ENCODE measurements at places on chromosomes 1 and 21. TPM values are rescaled to one million over a fixed set of nuclear protein-coding genes. Genes with fewer than 3 reads are reported as not detected.

GRCh38 chr21:22342889-22343288, 1344.7 kb downstream of the NCAM2 start:
- H3K36me3 ChIP-seq, result no peaks in the 10 kb centered on the region
- H3K4me3 ChIP-seq, result no peak overlapping the region
- H3K4me1 ChIP-seq, result peaks cover 3% of the 10 kb centered on the region
- no peak overlapping the region for H3K27ac ChIP-seq

GRCh38 chr1:215539803-215540570, 27.1 kb upstream of the KCTD3 start:
- no peak for DNase-seq
- no peaks in the 10 kb centered on the region for H3K36me3 ChIP-seq
- no peak overlapping the region for H3K27ac ChIP-seq
- no peaks in the 10 kb centered on the region for H3K4me1 ChIP-seq

DNA sequence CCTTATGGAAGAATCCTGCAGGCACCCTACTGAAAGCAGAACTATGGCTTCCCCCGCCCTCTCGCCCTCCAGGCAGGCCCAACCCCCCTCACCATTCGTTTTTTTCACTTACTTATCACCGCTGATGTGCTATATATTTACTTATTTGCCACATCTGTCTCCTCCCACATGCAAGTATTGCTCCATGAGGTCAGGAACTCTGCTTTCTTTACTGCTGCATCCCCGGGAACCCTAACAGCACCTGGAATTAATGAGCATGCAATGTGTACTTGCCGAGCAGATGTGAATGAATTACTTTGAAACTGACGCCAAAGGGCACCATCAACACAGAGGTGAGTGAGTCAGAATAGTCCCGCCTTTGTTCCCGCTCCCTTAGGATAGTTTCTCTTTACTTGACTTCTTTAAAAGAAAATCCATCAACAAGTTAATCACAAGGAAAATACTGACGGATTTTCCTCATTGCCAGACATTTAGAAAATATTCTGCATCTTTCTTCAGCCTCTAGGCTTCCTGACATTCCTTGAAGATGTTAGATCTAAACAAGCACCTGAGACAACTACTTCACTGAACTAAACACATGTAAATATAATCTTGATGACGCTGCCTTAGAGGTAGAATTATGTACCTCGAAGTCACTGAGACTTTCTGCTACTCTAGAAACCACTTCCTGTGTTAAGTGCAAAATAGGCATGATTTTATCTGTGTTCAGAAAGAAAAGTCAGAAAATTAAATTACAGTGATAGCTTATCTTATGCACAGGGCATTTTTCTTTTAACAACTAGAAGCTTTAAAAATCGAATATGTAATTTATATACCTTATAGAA, 17.5 kb upstream of the RAB4A start:
- H3K4me3 ChIP-seq, result peak overlapping the region; percentile 72
- H3K27me3 ChIP-seq, result no peaks in the 10 kb centered on the region
- peaks cover 46% of the 10 kb centered on the region for H3K4me1 ChIP-seq
- peak overlapping the region; percentile 91 for H3K27ac ChIP-seq

Gene PLA2G4A
- total RNA-seq, result 0.48 TPM

Gene ILDR2
- 5.7 TPM for total RNA-seq

- peak overlapping the region; percentile 7 for H3K27ac ChIP-seq
- H3K36me3 ChIP-seq, result no peaks in the 10 kb centered on the region
- DNase-seq, result no peak
- peaks cover 28% of the 10 kb centered on the region for H3K4me1 ChIP-seq
- H3K4me3 ChIP-seq, result no peak overlapping the region
These were observed 39.3 kb downstream of the CA6 start for GRCh38 chr1:8984990-8985389.

DNA sequence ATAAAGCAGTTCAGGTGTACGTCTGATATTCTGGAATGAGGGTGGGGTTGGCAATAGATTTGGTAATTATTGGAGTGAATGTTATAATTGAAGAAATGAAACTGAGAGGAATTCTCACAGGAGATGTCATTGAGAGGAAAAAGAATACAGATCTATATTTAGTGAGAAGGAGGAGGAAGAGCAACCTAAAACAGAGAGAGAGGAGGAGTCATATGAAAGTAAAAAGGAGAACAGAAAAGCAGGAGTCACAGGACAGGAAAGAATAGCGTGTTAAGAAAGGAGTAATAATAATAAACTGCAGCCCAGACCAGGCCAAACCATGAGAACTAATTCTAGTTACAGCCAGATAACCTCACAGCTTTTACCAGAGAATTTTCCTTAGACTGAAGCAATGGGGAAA, 62.7 kb upstream of the MROH9 start:
- H3K4me3 ChIP-seq, result no peak overlapping the region
- no peak overlapping the region for H3K27ac ChIP-seq

Gene KRTAP10-12
- not detected for total RNA-seq

- no peak for DNase-seq
- H3K4me1 ChIP-seq, result peaks cover 11% of the 10 kb centered on the region
- H3K27ac ChIP-seq, result no peak overlapping the region
- no peaks in the 10 kb centered on the region for H3K27me3 ChIP-seq
- H3K36me3 ChIP-seq, result no peaks in the 10 kb centered on the region
These were observed 269.5 kb downstream of the TM2D1 start for GRCh38 chr1:61455400-61455799.

Gene ANGPTL3
- total RNA-seq, result not detected

GRCh38 chr1:244792188-244792850, 43.1 kb upstream of the COX20 start:
- no peaks in the 10 kb centered on the region for H3K4me1 ChIP-seq
- no peak overlapping the region for H3K4me3 ChIP-seq
- H3K27ac ChIP-seq, result no peak overlapping the region

- no peaks in the 10 kb centered on the region for H3K36me3 ChIP-seq
- H3K4me1 ChIP-seq, result peaks cover under 1% of the 10 kb centered on the region
- H3K27me3 ChIP-seq, result peaks cover 3% of the 10 kb centered on the region
- H3K27ac ChIP-seq, result no peak overlapping the region
- DNase-seq, result no peak
These were observed 5.5 kb downstream of the INAVA start for GRCh38 chr1:200899954-200900867.

GRCh38 chr21:41164981-41165655, 2.8 kb upstream of the BACE2 start:
- peaks cover 5% of the 10 kb centered on the region for H3K4me1 ChIP-seq
- H3K36me3 ChIP-seq, result no peaks in the 10 kb centered on the region
- no peak overlapping the region for H3K4me3 ChIP-seq
- H3K27me3 ChIP-seq, result peaks cover 62% of the 10 kb centered on the region
- H3K27ac ChIP-seq, result no peak overlapping the region

Gene CYP4A11
- total RNA-seq, result not detected

GRCh38 chr1:3745071-3745470, 7.2 kb upstream of the CCDC27 start:
- no peaks in the 10 kb centered on the region for H3K27me3 ChIP-seq
- no peak overlapping the region for H3K27ac ChIP-seq
- H3K4me3 ChIP-seq, result peak overlapping the region; percentile 5
- peaks cover 24% of the 10 kb centered on the region for H3K4me1 ChIP-seq
- no peak for DNase-seq

GRCh38 chr1:231147896-231148295, 14.0 kb upstream of the TRIM67 start:
- no peak overlapping the region for H3K27ac ChIP-seq
- no peak for DNase-seq
- no peak overlapping the region for H3K4me3 ChIP-seq
- H3K4me1 ChIP-seq, result no peaks in the 10 kb centered on the region

GRCh38 chr1:169765580-169766331, 29.0 kb downstream of the METTL18 start:
- no peak overlapping the region for H3K27ac ChIP-seq
- H3K27me3 ChIP-seq, result peaks cover 4% of the 10 kb centered on the region
- no peaks in the 10 kb centered on the region for H3K36me3 ChIP-seq

DNA sequence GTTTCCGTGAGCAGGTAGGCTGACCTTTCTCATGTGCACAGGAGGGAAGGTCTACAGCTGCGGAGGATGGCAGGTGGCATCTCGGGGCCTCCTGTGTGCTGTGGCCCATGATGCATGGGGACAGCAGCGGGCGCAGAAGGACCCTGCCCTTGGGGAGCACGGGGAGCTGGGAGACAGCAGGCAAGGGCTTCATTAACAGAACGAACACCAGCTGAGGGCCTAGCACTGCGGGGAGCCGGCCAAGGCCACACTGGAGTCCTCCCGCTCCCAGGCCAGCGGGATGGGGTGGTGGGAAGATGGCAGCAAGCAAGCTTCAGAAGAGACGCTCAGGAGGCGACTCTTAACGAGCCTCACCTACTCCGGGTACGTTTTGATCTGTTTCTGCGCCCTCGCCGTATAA, 66.6 kb downstream of the SCCPDH start:
- H3K4me1 ChIP-seq, result peaks cover 6% of the 10 kb centered on the region
- no peak for DNase-seq
- no peaks in the 10 kb centered on the region for H3K36me3 ChIP-seq
- no peak overlapping the region for H3K27ac ChIP-seq
- peaks cover 20% of the 10 kb centered on the region for H3K27me3 ChIP-seq

Gene PLA2G2F
- total RNA-seq, result not detected

DNA sequence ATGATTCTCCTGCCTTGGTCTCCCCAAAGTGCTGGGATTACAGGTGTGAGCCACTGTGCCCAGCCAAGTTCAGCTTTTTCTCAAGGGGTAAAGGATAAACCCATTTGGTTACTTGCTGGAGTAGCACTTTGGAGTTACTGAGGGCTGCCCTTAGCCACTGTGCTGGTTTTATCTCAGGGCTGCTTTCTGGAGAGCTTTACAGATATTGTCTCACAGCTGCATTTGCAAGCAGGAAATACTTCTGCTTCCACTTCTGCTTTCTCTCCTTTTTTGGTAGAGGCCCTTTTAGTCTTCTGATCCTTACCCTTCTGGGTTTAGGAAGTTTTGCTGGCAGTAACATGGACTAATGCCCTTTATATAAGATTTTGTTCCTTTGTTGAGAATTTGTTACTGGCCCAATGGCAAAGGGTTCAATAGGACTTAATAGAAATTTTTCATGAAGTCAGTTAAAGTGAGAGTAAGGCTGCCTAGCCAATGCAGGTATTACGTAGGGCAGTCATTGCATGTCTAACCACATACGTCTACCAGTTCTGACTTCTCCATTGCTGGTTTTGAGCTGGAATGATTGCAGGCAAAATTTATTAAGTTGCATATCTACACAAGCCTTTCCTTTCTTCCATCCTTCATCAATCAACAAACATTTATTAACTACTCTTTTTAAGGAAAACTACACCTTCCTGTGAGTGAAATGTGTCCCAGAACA, 24.4 kb downstream of the CAP1 start:
- peaks cover 62% of the 10 kb centered on the region for H3K4me1 ChIP-seq
- H3K36me3 ChIP-seq, result peaks cover 67% of the 10 kb centered on the region
- H3K27ac ChIP-seq, result peak overlapping the region; percentile 76
- no peaks in the 10 kb centered on the region for H3K27me3 ChIP-seq

GRCh38 chr1:219733511-219734174, 120.7 kb upstream of the ZC3H11B start:
- DNase-seq, result no peak
- peaks cover 5% of the 10 kb centered on the region for H3K27me3 ChIP-seq
- H3K27ac ChIP-seq, result no peak overlapping the region

Gene RPS27
- 1,924 TPM for total RNA-seq

GRCh38 chr1:245516284-245516759, 361.5 kb downstream of the KIF26B start:
- peaks cover 12% of the 10 kb centered on the region for H3K27me3 ChIP-seq
- DNase-seq, result no peak
- H3K4me3 ChIP-seq, result no peak overlapping the region

Measured in activated naive CD8-positive, alpha-beta T cell treated with anti-CD3 and anti-CD28 coated beads for 36 hours (primary cell).